ENCODE measurements at places on chromosomes 7 and 10. TPM values are rescaled to one million over a fixed set of nuclear protein-coding genes. Genes with fewer than 3 reads are reported as not detected.

The ANTXRL gene
- total RNA-seq: not detected

The HOXA10 gene
- total RNA-seq: not detected

The ODAD2 gene
- total RNA-seq: not detected

The TMEM176A gene
- total RNA-seq: not detected

The MYOZ1 gene
- total RNA-seq: not detected
